Stimulated activated CD4-positive, alpha-beta T cell treated with anti-CD3 and anti-CD28 coated beads, Interleukin-15, amount 100 ng/mL, for 24 hours (primary cell): ENCODE measurements at places on chromosomes 1 and 21.

GRCh38 chr1:182143825-182144645, 82.5 kb upstream of the ZNF648 start:
- DNase-seq, result no peak

DNA sequence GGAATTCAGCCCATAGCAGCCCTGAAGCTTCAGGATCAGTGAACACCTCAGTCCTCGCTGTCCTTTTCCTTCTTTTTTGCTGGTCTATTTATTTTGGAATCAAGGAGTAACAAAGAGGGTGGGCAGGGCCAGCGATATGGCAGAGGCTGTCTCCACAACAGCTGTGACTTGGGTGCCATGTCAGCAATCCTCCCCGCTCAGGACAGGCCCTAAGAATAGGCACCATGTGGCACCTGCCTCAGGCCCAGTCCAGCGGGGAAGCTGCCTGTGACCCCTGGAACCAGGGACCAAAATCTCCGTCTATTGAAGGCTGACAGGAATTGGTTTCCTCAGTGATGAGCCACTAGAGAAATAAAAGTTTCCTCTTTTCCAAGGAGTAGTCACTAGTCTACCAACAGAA, 58.6 kb upstream of the TNR start:
- DNase-seq, result no peak

- DNase-seq, result peak; percentile 30
Observed at GRCh38 chr1:54310439-54311328, 95.5 kb downstream of the SSBP3 start.

DNA sequence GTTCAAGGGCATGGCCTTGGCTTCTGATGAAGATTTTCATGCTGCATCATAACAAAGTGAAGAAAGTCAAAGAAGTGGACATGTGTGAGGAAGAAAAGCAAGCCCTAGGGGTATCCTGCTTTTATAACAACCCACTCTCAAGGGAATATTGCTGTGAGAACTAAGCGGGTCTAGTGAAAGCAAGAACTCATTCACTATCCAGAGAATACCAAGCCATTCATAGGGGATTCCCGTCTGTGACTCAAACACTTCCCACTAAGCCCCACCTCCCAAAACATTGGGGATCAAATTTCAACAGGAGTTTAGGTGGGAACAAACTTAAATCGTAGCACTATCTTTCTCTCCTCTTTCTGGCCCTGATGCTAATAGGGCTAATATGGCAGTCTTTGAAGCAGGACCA, 98.5 kb upstream of the CTTNBP2NL start:
- DNase-seq, result no peak

DNA sequence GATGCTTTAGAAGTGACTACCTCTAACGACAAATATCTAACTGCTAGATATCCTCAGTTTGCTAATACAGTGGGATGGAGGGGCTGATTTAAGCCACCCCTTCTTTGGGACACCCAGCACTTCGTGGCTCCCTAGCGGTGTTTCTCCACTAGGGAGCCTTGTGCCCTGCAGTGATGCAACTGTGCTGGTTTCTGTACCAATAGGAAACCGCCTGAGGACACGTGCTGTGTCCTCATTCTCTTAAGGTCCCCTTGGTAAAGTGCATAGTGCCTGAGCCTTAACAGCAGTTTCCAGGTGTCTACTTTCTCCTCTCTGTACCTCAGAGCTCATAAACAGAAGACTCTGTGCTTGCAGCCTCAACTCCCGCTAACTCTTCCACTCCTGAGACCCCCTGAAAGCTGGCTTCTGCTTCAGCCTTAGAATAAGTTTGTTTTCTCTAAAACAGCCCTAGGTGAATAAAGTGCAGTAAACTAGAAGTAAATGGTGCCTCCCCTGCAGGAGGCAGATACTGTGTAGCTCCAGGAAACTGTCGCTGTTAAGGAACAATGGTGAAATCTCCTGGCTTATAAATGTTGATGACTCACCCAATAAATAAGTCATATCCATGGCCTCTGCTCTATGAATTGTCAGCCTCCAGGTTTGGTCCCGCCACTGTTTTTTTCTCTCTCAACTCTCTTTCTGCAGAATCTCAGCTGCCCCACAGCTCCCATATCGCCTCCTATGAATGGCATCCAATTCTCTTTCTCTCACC, 130.4 kb downstream of the AK5 start:
- DNase-seq, result no peak

GRCh38 chr1:209265301-209265700, 318.2 kb upstream of the CAMK1G start:
- no peak for DNase-seq

DNA sequence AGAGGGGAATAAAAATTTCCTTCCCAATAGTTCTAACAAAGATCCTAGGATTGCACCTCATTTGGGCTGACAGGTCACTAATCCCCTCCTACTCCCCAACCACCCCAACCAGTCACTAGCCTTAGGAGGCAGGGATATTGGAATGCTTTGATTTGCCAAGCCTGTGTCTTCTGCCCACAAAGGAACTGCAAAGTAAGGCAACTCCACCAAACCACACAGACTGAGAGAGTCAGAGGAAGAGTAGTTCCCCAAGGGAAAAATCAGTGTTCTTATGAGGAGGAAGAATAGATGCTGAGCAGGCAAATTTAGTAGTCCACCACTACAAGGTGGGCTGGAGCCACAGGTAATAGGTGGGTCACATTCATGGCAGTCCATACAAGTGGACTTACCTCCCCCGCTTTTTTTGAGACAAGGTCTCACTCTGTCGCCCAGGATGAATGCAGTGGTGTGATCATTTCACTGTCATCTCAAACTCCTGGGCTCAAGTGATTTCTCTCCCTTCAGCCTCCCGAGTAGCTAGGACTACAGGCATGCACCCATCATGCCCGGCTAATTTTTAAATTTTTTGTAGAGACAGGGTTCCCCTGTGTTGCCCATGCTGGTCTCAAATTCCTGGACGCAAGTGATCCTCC, 3.7 kb upstream of the TMEM39B start:
- no peak for DNase-seq

DNA sequence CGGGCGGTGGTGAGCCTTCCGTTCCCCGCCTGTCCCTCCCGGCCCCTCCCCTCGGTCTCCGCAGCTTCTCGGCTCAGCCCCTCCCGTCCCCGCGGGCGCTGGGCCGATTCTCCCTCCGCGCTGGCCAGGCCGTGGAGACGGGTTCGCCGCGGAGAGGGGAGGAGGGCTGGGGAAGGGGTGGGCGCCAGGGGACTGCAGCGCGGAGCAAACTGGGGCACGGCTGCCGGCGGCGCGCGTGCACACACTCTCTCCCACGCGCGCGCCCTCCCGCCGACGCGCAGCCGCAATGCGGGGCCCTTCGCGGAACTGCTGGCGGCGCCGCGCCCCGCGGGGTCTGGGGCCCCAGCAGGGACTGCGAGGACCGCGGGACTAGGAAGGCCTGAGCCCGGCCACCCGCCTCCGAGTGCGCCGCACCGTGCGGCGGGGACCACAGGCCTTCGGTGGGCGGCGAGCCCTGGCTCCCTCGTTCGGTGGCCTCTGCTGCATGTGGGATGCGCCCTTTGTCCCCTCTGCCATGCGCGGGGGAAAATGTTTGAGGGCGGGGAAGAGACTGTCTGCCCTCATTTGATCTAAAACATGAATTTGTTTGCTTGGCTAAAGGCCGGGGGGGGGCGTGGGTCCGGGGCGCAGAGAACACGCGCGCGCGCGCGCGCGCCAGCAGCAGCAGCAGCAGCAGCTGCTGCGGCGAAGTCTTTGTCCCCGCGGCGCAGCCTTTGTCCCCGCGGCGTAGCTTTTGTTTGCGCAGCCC, 90.7 kb upstream of the VAMP3 start:
- DNase-seq, result peak; percentile 62

GRCh38 chr1:61687901-61688300, 37.0 kb downstream of the TM2D1 start:
- DNase-seq, result no peak

GRCh38 chr1:59976194-59977074, 49.9 kb upstream of the CYP2J2 start:
- DNase-seq, result peak; percentile 65

DNA sequence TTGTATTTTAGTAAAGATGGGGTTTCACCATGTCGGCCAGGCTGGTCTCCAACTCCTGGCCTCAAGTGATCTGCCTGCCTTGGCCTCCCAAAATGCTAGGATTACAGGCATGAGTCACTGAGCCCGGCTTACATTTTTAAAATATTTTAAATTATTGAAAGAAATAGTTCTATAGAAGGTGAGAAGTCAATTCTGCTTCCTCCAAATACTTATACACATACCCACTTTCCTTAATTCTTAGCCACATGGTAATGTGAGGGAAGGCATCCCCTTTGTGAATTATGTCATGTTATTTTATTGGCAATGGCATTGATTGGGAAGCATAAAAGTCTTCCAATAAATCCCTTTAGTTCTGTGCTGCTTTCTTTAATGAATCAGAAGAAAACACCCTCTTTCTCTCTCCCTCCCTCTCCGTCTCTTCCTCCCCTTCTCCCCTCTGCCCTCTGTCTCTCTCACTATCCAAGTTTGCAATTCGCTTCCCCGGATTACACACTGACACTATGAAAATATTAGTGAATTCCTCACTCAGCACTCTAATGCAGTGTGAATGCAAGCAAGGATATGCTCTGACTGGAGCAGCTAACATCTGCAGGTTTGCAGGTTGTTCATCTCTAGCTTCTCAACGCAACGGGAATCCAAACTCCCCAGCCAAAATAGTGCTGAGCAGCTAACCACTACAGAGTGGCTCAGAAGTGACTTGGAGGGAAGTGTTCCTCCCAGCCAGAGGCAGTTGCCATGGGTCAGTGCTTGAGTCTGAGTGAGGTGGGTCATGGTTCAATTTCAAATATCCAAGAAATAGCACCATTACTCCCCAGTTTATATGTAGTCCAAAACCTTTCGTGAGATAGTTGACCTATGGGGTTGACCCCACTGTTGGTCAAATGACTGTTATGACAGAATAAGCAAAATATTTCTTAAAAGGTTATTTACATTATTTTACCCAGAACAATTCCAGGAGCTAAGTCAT, 77.8 kb upstream of the CD55 start:
- no peak for DNase-seq

DNA sequence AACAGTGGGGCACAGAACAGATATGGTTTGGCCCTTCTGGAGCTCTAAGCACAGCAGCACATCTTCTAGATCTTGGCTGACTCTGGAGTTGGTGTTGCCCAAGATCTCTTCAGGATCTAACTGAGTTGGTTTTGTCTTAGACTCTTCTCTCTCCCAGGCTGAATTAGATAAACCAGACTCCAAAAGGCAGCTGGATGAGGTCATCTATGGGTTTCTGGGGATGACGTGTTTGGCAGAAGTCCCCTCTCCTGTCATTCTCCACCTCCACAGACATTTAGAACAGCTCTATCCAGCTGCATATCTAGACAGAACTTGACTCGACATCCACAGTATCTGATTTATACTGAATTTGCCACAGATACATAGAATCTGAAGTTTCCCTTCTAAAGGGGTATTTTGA, 75.3 kb downstream of the ST6GALNAC5 start:
- DNase-seq, result no peak

- peak; percentile 11 for DNase-seq
Observed at GRCh38 chr1:154698320-154699096, 90.5 kb upstream of the ADAR start.

DNA sequence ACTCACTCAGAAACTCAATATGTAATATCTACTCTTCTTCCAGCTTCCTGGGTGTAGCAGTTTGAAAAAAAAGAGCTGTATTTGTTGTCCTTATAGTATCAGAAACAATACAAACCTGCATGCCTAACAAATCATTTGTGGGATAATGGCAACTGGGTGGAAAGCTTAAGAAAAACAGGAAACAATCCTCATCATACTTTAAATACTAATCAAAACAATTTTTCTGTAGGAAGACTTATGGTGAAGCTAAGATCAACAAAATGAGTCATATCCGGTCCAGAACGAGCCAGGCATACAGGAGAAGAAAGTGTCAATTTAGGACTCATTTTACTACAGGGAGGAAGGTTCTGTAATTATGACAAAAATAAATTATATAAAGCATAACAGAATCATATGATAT, 181.8 kb upstream of the ADGRL4 start:
- no peak for DNase-seq

DNA sequence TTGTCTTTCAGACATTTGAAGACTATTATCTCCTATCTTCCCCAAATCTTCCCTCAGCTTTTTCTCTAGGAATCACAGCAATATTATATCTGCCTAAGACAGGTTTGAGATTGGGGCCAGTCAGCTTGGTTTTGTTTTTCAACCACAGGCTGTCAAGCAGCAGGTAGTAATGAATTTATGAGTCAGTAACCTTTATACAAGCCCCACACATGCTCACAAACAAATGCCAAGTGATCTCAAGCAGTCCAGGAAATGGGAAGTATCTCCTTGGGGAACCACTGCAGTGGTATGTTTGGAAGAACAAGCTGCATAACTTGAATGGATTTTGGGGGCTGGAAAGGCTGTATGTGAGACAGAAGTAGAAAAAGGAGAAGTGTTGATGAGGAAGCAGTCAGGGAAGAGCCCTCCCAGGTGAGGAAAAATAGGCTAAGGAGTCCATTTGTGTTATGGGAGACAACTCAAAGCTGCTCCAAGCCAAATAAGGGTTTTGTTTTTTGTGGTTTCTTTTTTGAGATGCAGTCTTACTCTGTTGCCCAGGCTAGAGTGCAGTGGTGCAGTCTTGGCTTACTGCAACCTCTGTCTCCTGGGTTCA, 2.1 kb downstream of the DHDDS start:
- DNase-seq, result no peak

GRCh38 chr1:7641587-7642417, 129.3 kb upstream of the VAMP3 start:
- no peak for DNase-seq

DNA sequence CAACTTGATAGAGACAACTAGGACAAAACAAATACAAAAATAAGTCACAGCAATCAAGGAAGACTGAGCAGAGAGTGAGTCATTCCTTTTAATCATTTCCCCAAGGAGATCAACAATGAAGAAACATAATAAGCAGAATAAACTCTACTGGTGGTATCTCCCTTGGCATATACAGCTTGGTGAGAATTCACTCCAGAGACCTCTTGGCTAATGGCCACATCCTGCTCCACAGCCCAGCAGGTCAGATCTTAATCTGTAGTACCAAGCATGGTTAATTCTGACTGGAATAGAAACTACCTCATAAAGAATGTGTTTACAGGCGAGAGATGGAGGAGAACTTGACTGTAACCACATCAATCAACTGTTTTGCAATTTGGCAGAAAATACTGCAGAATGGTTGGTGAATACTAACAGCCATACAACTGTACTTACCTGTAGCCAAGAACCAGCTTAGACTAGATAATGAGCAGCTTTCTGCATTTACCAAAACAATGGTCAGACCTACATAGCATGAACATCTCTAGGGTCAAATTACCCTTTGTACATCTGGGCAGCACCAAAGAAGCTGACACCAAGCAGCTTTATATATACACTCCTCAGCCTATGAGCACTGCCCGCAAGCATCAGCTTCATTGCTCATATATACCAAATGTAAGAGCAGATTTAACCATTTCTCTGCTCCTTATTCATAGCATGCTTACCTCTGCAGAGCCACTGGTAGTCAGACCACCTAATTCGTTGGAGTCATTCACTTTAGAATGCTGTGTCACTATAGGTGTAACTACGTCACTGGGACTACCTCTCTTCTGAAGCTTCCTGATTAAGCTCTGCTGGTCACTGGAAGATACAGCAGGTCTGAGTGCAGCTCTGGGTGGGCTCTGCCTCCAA, 51.0 kb downstream of the KIAA0319L start:
- DNase-seq, result peak; percentile 55
